ENCODE measurements at places on chromosomes 2 and 18.

DNA sequence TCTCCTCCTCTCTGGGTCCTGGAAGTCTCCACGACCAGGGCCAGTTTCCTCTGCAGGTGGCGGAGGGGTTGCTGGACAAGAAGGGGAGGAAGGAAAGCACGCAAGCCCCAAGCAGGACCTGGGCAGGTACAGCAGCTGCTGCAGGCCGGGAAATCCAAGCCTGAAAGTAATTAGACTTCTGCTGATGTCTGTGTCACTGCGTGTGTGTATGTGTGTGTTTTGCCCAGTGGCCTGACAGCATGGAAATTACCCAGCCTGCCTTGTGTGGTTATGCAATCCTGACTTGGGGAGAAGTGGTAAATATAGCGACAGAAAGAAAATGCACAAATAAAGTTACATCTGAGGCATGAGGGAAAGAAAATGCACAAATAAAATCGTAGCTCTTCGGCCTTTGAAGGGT lies 121.8 kb upstream of the ZBTB14 start:
- no peak for DNase-seq

DNA sequence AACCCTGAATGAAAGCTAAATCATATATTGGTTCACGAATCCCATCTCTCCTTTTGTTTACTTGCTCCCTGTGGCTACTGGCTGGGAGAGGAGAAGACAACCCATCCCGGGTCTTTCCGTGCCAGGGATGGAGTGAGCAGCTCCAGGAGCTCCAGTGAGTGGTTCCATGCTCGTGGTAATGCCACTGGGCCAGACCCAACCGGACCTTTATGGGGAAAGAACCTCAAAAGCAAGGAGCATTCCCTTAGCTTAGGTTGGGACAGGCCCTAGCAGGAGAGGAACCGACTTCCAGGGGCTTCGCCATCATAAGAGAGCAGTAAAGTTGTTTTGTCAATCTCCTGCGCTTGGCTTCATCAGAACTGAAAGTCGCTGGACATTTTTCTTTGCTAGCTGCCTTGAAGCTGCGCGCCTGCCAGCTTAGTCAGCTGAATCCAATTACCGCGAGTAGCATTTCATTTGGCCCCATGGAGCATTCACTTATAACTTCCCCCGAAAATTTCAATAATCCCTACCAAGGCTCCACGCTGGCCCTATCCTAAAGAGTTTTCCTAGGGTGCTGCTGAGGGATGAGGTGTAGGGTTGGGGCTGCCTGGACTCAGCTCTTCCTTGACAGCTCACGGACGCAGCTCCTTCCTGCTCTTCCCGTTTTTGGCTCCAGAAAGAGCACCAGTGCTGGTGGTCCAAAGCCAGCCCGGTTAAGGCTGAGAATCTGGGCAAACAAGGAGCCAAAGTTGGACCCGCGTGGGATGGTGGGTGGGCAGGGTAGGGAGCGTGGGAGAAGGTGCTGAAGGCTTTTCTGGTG lies 4.9 kb downstream of the HOXD3 start:
- DNase-seq = no peak

DNA sequence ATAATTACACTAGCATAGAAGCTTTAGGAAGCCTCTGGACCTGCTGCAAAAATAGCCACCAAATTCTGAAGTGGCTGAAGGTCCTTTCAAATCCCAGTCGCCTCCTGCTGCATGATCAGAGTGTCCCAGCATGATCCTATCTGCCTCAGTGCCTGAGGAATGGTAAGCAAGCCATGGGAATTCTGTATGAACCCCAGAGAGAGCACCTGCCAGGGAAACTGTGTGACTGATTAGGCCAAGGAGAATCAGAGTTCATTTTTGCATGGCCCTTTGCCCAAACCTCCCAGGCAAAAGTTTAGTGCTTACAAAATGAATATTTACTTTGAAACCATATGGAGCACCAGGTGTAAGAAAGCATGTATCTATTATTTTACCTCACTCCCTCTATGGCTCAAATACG lies 221.4 kb downstream of the ARL4C start:
- DNase-seq = no peak

DNA sequence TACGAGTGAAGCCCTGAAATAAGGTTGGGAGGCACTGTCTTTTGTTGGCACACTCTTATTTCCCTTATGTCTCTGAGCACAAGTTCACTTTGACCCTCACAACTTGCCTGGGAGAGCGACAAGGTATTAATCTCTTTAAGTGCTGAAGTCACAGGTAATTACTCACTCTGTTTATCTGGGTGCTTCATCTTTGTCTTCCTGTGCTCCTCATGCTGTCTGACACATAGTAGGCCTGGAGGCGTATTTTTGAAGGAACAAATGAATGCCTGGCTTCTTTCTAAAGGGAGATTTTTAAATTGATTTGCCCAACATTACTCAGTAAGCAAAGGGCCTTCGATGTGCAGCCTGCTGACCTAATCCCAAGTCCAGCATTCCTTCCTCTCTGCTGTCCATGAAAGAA lies 507.1 kb upstream of the TNP1 start:
- no peak for DNase-seq

GRCh38 chr2:231280846-231281245 lies 82.4 kb downstream of the ARMC9 start:
- DNase-seq = no peak

DNA sequence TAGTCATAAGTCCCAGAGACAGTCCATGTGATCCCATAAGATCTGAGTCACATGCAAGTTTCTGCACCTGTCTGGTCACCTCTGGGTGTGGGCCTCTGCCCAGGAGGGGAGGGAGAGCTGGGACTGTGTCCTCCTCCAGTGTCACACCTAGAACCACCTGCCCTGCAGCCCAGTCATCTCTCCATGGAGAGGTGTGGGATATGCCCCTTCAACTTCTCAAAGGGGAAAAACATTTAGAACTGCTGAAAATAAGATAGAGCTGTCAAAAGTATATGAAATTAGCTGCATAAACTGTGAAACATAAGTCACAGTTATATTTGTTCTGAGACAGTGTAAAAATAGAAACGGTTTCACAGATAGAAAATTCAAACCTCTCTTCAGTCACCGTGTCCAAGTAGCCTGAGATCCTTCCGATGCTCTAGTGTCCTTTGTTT lies 55.4 kb downstream of the NGEF start:
- peak; percentile 55 for DNase-seq

DNA sequence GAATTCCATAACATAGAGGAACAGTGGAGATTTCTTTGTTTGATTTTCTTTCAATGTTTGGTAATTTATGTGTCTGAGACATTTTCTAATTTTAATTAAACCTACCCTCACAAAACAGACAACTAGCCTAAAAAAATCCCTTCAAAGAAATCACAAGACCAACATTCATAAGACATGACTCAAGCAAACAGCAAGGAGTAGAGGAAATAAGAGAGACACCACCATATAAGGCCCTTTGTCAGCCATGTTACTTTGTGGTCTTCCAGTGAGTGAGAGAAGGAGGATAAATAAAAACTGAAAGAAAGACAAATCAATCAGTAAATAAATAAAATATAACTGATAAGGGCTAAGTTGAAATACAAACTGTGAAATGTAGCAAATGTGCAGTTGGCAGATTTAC lies 830.8 kb upstream of the SLC39A10 start:
- no peak for DNase-seq

- no peak for DNase-seq
These were observed 23.4 kb upstream of the TMEM37 start for GRCh38 chr2:119408221-119408619.

- DNase-seq = no peak
These were observed 329.6 kb upstream of the MAP2 start for GRCh38 chr2:209094221-209094620.

GRCh38 chr2:239938651-239939486 lies 86.3 kb downstream of the NDUFA10 start:
- DNase-seq = no peak

DNA sequence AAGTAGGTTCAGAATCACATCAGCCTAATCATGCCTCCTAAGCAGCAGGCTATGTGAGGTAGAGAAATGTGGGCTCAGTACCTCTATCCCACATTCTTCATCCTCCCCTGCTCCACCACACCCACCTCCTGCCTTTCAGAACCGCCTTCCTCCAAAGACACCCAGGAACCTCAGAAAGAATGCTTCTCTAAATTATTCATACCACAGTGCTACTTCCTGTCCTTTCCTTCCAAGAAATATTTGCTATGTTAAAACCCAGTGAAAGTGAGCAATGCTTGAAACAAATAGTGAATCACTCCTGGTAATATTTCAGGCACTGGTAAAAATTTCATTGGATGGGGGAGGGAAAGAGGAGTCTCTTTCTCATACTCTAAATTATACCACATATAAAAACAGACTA lies 24.0 kb upstream of the CREB1 start:
- DNase-seq = no peak

DNA sequence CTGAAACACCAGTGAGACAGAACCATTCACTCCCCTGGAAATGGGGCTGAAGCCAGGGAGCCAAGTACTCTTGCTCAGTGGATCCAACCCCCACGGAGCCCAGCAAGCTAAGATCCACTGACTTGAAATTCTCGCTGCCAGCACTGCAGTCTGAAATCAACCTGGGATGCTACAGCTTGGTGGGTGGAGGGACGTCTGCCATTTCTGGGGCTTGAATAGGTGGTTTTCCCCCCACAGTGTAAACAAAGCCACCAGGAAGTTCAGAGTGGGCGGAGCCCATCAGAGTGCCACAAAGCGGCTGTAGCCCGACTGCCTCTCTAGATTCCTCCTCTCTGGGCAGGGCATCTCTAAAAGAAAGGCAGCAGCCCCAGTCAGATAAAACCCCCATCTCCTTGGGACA lies 292.8 kb downstream of the LNPK start:
- no peak for DNase-seq

DNA sequence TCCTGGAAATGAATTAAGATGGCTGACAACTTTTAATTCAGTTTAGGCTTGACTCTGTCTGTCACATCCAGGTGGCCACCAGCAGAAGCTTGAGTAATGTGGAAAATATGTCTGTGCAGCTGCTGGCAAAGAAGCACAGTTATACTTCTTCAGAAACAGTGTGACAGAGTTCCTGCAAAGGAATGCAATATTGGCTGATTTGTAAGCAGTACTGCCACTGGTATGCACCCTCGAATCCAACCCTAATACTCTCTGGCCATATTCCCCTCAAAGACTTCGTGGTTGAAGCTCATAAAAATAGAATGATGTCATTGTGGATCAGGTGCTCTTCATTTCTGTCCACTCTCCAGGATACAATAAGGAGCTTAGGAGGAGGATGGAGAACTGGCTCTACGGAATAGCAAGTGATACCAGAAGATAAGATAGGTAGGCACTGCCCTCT lies 86.2 kb downstream of the METTL8 start:
- DNase-seq = peak; percentile 41

- no peak for DNase-seq
These were observed 672.2 kb upstream of the ACVR2A start for GRCh38 chr2:147172493-147173188.

GRCh38 chr2:172261292-172261691 lies 158.6 kb upstream of the DLX2 start:
- DNase-seq = no peak

DNA sequence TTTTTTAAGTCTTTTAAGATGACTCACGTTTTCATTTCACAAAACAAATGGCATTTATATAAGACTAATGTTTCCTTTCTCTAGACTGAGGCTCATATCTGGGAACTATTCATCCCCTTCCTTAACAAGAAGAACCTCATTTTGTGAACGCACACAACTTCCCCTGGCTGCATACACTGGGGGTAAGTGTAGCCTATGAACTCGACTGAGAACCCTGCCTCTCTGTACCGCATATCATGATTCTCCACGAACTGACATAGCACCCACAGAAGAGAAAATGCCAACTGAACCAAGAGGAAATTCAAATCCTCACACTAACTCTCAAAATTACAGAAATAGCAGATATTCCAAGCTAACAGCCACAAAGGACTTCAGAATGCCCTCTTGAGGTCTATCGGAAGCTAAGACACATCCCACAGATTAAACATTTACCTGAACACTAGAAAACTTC lies 236.7 kb downstream of the TCF4 start:
- no peak for DNase-seq

DNA sequence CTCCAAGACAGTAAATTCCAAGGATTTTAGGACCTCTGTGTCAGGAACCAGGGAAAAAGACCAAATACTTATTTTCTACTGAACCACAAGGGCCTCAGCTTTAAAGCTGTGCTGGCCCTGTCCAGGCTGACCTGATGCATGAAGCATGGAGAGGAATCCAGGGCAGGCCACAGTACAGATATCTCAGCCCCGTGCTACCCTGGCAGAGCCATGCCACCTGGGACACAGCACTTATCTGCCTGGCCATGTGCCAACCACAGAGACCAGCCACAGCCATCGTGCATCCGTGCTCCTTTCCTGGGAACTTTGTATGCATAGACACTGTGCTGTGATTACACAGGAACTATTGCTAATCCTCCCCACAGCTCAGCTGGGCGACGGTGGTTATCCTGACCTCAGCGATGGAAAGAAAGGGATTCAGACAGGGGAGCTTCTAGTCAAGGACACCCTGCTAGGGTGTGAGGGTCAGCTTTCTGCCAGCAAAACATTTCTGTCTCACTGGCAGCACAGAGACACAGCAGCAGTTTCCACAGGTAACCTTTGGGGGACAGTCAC lies 687.4 kb upstream of the ID2 start:
- DNase-seq = no peak

DNA sequence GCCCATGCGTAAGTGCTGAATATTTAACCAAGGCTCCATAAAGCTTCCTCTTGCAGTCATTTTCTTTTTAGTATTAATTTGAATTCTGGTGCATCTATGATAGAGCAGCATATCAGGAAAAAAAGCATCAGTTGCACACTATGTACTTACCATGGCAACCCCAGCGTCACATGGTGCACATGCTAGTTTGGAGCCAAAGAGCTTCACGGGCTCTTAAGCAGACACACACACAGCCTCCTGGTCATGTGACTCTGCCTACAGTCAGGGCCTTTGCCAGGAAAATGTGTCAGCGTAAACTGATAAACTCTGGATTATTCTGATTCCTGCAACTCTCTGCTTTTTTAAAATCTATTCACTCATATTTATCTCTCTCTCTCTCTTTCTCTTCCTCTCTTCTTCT lies 30.2 kb downstream of the NYAP2 start:
- no peak for DNase-seq

GRCh38 chr2:143909577-143910353 lies 610.2 kb downstream of the ZEB2 start:
- DNase-seq = no peak

DNA sequence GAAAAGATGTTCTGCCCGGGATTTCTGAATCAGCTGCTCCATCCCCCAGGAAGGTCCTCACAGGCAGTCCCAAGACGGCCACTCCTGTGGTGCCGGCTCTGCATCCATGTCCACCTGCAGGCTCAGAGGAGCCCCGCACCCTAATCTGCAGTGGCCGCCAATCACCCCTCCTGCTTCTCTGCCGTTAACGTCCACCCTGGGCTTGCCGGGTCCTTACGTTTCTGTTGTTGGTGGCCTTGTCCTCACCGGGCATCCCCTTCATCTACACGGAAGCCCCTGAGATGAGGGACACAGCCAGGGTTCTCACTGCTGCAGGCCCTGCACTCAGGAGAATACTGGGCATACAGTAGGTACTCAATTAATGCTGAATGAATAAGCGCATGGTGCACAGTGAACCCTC lies 131.5 kb upstream of the SNTG2 start:
- DNase-seq = no peak

GRCh38 chr2:124162256-124162655 lies 137.2 kb downstream of the CNTNAP5 start:
- DNase-seq = no peak
